ENCODE measurements at places on chromosomes 7 and 10.

- DNase-seq, result no peak
Observed at GRCh38 chr10:100656454-100656853, 88.9 kb upstream of the PAX2 start.

DNA sequence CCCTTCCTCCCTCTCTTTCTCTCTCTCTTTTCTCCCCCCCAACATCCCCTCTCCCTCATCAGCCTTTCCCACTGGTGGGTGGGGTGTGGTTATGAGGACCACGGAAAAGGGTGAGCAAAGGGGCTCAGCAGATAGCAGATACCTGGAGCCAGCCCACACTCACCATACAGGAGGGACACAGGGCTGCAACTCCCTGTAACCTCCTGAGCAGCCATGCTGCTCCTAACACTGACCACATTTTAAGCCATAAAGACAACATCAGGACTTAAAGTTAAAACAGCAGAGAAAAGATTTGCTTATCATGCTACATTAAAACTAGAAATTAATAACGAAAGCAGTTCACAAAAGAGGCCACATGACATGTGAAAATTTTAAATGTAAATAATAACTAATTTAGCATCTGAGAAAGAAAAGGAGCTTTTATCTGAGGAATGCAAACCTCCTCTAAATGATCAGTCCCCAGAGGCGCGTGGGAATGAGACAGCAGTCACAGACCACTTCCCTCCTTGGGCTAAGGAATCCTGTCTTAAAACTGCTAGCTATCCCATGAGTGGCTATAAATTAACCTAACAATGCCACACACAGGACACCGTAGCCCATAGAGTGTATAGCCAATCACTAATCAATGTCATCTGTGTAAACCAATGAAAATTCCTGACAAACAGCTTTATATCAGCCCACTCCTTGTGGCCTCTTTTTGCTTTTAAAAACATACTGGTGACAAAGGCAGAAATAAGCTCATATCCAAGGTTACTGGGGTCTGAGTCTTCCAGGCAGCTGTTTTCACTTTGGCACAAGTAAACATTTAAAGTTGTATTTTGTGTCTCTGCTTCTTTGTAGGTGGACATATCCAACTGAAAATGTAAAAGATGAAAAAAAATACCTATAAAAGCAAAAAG, 33.3 kb downstream of the PKD1L1 start:
- DNase-seq, result no peak

DNA sequence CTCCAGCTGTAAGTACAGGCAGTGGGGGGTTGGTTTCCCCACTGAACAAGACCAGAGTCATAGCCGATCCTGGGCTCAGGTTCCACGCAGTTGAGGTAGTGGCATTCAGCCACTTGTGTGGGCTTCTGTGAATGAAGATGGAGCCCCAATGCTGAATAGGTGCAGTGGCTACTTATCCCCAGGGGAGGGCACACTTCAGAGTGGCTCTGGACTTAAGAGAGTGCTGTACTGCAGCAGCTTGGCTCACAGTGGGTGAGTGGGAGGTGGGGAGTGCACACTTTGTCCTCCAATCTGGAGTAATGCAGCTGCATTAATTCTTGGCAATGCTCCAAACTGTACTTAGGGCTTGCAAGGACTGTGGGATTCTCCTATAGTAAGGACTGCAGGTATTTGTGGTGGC, 81.9 kb downstream of the BUB3 start:
- no peak for DNase-seq

DNA sequence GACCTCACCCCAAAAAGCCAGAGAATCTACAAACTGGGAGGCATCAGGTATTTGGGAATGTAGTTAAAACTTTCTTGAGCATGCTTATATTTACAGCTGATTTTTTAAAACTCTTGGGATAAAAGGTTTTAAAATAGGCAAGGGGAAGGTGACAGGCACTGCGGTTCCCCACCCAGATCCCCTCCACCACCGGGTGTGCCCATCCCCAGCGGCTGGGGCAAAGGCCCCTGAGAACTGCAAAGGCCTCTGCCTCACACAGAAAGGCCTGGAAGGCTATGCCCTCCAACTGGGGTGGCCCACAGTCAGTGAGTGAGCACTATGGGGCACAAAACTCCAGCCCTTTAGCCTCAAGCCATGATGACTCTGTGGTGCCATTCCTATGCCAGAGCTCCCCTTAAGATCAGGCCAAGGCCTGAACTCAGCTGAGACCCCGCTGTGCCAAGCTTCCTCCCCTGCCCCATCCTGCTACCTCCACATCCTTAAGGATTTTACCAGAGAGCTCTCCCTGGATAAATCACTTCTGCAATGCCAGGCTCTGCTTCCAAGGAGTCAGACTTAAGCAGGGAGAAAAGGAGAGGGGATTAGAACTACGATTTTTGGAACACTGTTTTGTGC, 299.1 kb downstream of the GRID1 start:
- DNase-seq, result no peak

- peak; percentile 32 for DNase-seq
Observed at GRCh38 chr7:140390466-140391190, 7.7 kb downstream of the SLC37A3 start.

- peak; percentile 70 for DNase-seq
Observed at GRCh38 chr10:45464958-45465567, 91.0 kb downstream of the ALOX5 start.

- no peak for DNase-seq
Observed at GRCh38 chr10:8103543-8103942, 49.1 kb downstream of the GATA3 start.

DNA sequence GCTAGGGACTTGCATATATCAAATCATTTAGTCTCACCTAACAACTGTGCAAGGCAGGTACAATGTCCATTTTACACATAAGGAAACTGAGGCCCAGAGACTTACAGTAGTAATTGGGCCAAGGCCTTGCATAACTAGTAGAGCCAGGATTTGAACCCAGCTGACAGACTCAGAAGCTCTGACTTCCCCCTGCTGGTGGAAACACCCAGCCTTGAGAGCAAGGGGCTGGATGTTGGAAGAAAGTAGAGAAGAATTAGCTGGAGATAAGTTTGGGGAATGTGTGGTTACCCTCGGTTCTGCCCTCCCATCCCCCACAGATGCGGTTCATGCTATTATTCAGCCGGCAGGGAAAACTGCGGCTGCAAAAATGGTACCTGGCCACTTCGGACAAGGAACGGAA, 2.0 kb downstream of the AP1S1 start:
- DNase-seq, result no peak

DNA sequence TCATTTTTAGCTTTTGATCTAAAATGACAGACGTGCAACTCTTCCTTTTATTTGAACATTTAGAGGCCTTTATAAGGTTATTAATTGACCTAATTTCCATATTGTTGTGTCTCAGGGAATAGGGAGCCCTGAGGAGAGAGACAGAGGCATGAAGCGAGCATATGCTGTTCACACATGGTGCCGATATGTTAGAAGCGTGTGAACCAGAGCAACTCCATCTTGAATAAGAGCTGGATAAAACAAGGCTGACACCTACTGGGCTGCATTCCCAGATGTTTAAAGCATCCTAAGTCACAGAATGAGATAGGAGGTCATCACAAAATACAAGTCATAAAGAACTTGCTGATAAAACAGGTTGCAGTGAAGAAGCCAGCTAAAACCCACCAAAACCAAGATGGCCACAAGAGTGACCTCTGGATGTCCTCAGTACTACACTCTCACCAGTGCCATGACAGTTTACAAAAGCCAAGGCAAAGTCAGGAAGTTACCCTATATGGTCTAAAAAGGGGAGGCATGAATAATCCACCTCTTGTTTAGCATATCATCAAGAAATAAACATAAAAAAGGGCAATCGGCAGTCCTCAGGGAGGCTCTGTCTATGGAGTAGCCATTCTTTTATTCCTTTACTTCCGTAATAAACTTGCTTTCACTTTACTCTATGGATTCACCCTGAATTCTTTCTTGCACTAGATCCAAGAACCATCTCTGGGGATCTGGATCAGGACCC, 80.1 kb downstream of the SEC61G start:
- no peak for DNase-seq

- DNase-seq, result peak; percentile 81
Observed at GRCh38 chr10:79286318-79286951, 60.8 kb upstream of the PPIF start.

GRCh38 chr10:44792119-44792775, 118.9 kb upstream of the TMEM72 start:
- DNase-seq, result no peak

DNA sequence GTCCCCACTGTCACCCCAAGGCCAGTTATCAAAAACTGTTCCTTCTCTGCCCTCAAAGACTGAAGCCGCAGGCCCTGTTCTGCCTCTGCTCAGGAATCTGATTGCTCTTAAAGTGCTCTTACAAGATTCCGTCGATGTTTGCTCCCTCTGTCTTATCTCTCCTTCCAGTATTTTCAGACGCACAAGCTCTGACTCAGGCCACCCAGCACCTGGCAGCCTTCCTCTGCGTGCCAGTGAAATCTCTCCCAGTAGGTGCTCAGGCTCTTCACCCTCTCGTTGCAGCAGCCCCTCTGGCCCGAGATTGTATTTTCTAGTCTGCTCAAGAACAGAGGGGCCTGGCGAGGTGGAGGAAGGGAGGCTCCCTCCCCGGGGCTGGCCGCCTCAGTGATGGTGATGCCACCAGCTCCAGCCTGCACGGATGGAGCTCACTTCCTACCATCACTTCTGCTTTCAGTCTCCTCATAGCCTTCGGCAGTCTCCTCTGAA, 276.2 kb downstream of the USP6NL start:
- no peak for DNase-seq

DNA sequence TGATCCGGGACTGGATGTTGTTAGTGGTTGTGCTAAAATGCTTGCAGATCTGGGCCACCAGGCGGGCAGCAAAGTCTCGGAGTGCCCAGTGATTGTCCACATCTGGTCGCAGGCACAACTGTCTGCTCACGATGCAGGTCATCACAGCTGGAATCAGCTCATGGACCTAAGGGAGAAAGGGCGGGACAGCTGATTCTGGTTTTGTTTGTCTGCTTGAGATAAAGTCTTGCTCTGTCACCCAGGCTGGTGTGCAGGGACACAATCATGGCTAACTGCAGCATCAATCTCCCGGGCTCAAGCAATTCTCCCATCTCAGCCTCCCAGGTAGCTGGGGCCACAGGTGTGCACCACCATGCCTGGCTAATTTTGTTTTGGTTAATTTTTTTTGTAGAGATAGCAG, 8.0 kb downstream of the TAF6 start:
- DNase-seq, result no peak

- DNase-seq, result no peak
Observed at GRCh38 chr7:120806669-120807068, 51.3 kb downstream of the TSPAN12 start.

DNA sequence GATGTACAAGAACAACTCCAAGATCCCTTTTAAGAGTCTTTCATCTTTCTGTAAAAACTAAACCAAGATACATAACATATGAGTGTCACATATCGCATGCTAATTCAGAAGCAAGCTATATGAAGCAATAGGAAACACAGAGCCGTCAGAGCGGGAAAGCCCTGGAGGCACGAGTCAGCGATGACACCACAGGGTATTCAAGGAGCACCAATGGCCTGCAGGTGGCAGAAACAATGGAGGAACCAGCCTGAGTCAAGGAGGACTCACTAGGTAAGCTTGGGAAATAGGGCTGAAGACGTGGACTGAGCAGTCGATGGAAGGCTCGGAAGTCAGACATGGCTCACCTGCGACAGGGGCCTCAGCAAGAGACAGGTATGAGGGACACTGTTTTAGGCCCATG, 214.4 kb downstream of the FAM107B start:
- DNase-seq, result no peak

DNA sequence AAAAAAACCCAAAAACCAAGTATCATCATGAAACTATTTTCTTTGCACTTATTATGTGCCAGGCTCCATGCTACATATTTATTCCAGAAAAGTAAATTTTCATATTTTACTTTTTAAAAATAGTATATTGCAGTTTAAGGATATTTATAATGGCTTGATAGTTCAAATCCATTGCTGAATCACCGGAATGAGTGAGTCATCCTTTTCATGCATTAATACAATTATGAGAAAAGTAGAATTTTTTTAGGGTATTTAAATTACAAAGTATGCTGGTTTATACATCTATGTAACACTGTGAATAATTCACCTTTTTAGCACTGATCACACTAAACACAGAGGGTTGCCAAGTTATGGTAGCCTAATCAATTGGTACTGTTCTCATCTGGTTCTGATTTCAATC, 54.3 kb downstream of the SLC16A9 start:
- DNase-seq, result no peak

DNA sequence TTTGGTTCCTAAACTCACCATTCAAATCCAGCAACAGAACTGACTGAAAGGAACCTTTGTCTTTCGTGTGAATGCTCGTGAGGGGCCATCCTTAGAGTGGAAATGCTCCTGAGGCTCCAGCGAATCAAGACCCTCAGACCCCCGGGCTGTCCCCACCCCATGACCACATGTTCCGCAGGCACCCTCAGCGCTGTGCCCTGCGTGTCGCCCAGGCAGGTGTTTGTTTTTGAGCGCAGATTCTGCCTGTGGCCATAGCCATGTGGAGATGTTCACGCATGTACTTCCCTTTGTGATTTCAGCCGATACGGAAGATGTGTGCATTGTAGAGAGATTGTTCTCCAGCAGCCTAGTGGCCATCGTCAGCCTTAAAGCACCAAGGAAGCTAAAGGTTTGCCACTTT, 24.2 kb downstream of the WIPI2 start:
- DNase-seq, result no peak

GRCh38 chr7:130372402-130373165, 7.7 kb upstream of the CPA1 start:
- no peak for DNase-seq

- no peak for DNase-seq
Observed at GRCh38 chr7:9106747-9107146, 673.3 kb downstream of the NXPH1 start.

GRCh38 chr10:110225756-110226542, 18.5 kb downstream of the MXI1 start:
- peak; percentile 83 for DNase-seq

DNA sequence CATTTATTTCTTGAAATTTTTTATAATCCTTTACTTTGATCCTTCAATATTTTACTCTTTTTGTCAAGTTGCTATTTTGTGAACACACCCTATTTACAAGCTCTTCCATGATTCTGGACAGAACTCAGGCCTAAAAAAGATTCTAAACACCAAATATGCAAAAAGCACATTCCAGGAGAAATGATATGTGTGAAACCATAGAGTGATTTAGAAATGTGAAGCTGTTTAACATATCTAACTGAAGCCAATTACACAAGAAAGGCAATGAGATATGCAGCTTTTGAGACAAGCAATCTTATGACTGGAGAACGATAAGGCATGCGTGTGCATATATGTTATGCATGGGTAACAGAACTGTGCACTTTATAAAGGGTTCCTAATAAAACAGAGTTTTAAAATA, 243.0 kb downstream of the CACNA2D1 start:
- no peak for DNase-seq

DNA sequence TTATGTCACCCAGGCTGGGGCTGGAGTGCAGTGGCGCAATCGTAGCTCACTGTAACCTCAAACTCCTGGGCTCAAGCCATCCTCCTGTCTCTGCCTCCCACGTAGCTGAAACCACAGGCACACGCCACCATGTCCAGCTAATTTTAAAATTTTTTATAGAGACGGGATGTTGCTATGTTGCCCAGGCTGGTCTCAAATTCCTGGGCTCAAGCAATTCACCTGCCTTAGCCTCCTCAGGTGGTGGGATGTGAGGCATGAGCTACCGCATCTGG, 123.2 kb upstream of the PARD3 start:
- no peak for DNase-seq

- DNase-seq, result no peak
Observed at GRCh38 chr7:102317231-102318059, 30.8 kb downstream of the SH2B2 start.

GRCh38 chr7:134899729-134900128, 86.6 kb upstream of the AGBL3 start:
- no peak for DNase-seq
